Right lobe of liver (tissue), 6 donors: ENCODE measurements at places on chromosomes 3 and 15. TPM values are rescaled to one million over a fixed set of nuclear protein-coding genes. Genes with fewer than 3 reads are reported as not detected.

DNA sequence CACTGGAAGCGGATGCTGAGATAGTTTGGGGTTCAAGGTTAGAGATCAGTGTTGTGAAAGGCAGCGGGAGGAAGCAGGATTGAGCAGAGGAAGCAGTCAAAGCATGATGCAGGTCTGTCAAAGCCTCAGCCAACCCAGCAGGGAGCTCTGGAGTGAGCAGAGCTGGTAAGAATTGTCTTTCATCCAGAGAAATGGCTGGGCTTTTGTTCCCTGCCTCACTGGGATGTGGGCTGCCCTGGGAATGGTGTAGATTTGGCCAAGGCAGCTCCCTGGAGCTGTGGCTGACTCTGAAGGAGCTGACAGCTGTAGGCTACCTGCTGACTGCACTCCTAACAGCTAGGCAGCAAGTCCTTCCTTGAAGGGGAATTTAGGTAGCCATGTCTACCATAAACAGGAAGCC, 61.9 kb upstream of the STXBP5L start:
- DNase-seq = no peak

- DNase-seq = no peak
Measured at GRCh38 chr3:197881270-197881969, 68.6 kb upstream of the RPL35A start.

DNA sequence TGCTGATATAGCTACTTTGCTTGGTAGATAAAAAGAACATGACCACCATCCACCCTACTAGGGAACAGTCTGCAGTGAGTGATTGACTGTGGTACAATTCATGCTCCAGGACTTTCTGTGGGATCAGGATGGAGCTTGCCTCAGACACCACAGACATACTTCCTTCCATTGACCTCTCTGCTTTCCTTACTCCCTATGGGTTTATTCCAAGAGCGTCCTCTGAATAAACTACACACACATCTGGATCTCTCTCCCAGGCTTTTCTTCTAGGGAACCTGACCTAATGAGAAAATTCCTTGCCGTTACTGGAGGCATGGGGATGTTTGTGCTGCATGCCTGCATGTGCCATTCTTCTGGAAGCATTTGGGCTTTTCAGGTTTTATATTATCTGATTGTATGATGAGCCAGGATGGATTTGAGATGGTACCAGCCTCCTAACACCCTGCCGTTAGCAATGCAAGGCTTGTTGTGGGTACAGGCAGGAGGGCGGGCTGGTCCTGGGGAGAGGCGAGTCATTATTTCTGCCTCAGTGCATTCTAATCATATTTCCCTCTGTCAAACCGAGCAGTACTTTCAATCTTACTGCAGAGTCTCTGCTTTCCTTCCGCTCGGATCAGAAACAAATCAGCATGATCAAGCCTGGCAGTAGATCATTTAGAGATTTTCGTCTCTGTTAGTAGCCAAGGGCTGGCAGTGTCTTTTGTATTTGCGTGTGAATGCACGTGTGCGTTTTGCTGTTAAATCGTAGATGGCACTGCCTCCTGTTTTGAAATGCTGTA, 279.2 kb downstream of the PDCD6IP start:
- no peak for DNase-seq

- DNase-seq = no peak
Measured at GRCh38 chr3:151067158-151067557, 18.3 kb upstream of the MED12L start.

DNA sequence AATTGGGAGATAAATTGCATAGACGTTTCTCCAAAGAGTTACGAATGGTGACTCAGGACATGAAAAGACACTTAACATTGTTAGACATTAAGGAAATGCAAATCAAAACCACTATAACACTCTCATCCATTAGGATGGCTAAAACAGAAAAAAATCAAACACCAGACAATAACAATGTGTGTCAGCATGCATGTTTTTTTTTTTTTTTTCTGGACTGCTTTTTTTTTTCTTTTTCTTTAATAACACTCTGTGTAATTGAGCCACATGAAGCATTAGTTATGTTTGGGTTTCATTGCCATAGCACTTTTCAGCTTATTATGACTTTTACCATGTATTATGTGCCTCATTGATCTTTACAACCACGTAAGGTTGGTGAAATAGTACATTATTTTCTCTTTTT, 95.0 kb downstream of the NFKBIZ start:
- no peak for DNase-seq

- no peak for DNase-seq
Measured at GRCh38 chr15:90227816-90228772, 5.6 kb downstream of the CIB1 start.

DNA sequence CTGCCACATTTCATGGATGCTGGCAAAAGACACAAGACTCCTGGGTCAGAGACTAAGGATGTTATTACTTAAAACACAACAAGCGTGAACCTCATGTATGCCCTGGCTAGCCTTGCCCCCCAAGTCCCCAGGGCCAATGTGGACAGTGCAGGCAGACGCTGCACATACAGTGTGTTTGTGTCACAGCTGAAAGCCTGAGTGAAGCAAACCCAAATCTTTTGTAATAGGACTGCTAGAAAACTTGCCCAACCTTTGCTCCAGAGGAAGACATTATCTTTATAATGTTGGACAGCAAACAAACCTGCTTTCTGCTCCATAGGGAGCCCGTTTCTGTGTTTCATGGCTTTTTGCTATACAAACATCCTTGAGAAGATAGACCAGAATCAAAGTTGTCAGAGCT, 282.0 kb upstream of the RORA start:
- no peak for DNase-seq

GRCh38 chr3:114442246-114442645, 148.4 kb downstream of the TIGIT start:
- no peak for DNase-seq

The CACNA1D gene
- 12.7 TPM for total RNA-seq

The XCR1 gene
- not detected for total RNA-seq

The GPR27 gene
- 0.20 TPM for total RNA-seq

The FSIP1 gene
- total RNA-seq = 0.43 TPM

The HDC gene
- total RNA-seq = 0.47 TPM
